AG04450 (cell line): ENCODE measurements at places on chromosomes 7 and 10.

DNA sequence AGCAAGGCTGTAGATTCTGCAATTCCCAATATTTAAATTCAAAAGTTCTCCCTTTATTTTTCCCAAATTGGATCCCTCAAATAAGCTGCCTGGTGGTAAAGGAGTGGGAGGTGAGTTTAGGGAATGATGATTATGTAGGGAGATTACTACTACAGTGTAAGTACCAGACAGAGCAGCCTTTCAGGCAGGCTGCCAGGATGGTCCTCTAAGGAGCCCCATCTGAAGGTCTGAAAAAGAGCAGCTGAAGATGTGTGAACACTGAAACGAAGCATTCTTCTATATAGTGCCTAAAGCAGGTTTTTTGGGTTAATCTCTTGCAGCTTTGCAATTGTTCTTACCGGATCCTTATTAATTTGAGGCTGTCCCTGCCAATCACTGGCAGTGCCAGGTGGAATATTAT lies 84.7 kb downstream of the CREB5 start:
- DNase-seq: no peak

DNA sequence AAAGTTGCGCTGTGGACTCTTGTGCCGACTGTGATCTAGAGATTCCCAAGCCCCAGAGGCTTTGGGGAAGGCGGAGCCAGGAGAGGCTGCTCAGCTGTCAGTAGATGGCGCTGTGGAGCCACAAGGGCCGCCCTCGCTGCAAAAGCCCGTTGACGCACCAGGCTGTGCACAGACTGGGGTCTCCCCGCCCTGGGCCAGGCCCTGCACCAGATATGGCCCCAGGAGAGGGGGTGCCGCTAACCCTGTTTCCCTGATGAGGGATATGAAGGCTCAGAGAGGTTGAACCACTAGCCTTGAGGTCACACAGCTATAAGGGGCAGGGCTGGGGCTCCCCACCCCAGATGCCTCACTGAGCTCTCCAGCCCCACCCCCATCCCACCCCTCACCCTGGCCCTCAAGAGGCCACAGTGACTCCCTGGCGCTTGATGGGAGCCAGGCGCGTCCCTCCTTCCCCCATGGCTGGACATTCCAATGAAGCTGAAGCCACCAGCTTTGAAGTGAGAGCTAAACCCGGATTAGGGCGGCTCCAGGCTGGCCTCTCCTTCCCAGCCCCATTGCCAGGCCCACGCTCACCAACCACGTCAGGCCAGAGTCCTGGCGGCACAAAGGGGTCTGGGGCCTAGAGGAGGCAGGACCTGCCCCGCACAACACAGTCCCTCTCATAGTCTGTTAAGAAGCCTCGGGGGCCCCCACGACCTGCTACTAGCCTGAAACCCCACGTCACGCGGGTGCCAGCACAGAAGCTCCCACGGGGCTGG lies 26.4 kb downstream of the MYL10 start:
- DNase-seq: peak; percentile 26

DNA sequence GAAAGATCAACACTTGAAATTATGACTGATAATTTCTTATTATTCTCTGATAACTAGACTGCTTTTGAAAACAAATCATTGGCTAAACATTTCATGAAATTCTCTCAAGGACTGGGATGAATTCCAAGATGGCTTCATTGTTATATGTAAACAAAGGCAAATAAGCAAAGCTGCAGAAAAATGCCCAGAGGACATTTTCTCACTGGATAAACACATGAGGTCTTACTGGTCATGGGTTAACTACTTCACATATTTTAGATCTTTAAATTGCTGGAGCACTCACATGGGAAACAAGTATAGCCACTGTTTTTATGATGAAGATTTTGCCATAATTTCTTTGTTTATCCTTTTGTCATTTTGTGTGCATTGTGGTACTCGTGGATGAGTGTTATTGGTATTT lies 239.1 kb downstream of the PHF14 start:
- peak; percentile 21 for DNase-seq

GRCh38 chr7:82153776-82154175 lies 289.8 kb downstream of the CACNA2D1 start:
- DNase-seq: no peak

DNA sequence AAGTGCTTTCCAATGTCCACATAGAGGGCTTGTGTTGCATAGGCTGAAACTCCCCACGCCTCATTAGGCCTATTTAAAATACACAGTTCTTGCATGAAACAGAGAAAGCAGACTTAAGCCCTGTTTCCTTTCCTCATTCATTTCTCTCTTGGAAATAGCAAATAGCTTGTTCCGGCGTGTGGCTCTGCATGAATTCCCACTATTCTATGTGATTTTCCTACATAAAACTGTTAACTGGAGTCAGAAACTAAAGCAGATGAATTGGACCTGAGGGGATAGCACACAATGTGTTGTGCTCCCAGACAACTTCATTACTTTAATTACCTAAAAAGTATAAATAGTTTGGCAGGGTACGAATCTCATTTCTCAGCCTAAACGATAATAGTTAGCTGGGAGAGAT lies 981.5 kb downstream of the SORCS1 start:
- DNase-seq: no peak

DNA sequence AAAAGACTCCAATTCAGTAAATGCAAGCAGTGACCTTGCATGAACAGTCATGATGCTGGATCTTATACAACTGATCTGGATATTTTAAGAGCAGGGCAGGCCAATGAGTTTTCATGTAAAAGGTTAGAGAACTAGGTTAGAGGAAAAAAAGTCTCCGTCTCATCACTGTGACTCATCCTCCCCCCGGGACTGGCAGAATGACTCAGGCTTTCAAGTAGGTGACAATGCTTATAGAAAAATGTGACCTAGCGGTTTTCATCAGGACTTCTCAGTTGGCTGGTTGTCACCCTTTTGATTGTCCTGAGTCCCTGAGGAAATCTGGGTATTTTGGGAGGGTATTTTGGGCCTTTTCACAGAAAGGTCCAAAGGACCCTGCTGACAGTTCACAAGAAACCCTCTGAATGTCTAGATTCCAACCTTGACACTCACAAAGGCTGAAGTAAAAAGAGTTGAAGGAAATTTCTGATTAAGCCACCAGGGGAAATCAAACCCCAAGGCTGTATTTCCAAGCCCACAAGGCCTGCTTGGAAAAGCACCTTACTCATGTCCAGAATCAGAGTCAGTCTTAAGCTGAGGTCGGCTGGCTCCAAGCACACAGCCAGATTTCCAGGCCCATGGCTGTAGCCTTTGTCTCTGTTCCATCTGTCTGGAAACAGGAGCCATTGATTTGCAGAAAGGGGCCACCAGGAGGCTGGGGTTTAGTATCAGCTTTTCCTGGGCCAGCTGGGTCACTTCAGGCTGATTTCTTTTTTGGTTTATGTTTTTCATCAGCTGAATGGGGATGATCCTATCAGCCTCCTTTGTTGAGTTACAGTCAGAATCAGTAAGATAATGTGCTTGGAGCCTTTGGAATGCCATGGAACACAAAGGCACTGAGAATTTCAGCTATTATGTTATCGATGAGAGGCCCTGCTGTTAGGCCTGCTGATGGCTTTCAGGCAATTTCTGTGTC lies 226.4 kb upstream of the HABP2 start:
- no peak for DNase-seq

DNA sequence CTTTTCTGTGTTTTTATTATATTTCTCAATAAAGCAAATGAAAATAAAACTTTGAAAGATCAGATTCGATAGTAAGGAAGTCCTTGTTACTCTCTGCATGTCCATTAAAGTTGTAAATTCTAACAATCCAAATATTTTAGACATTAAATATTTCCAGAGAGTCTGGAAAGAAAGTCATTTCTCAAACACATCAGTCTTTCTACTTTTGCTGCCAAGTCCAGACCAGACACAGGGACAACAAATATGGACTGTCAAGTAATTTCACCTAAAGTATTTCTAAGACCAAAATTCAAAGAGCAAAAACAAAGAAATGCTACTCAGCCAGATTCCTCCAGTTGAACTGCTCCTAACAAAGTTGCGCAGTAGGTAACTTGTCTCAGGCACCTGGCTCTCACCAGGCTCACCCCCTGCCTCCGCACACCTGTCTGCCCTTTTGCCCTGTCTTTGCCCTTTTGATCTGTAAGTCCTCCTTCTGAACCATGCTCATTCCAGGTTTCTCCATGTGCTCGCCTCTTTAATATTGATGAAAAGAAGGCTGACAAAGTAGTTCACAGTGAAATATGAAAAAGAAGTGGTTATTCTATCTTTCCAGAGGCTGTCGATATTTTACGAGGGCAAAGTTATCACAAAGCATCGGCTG lies 300.5 kb downstream of the C7orf25 start:
- DNase-seq: no peak

- DNase-seq: no peak
Observed at GRCh38 chr7:108413782-108414492, 42.3 kb downstream of the NRCAM start.

GRCh38 chr10:97564776-97565175 lies 7.8 kb upstream of the ANKRD2 start:
- DNase-seq: no peak

DNA sequence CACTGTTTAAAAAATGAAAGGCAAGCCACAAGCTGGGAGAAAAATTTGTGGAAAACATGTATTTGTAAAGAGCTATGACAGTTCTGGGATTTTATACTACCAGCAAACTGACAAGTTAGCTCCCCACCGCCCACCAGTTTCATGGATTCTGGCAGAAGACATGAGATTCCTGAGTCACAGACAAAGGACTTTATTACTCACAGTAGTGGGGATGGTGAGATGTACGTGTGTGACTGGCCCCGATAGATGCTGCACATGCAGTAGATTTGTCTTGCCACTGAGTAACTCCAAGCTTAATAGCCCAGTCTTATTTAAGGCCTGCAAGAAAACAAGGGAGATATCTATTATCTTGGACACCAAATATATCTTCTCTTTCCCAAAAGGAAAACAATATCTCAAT lies 281.7 kb downstream of the AHR start:
- DNase-seq: peak; percentile 48

GRCh38 chr10:93916257-93917063 lies 22.7 kb downstream of the SLC35G1 start:
- DNase-seq: peak; percentile 8

- DNase-seq: no peak
Observed at GRCh38 chr7:35749556-35749955, 51.3 kb upstream of the SEPTIN7 start.

GRCh38 chr10:54026340-54026739 lies 774.7 kb downstream of the PCDH15 start:
- DNase-seq: no peak

GRCh38 chr7:118764221-118764620 lies 539.7 kb downstream of the ANKRD7 start:
- no peak for DNase-seq

- no peak for DNase-seq
Observed at GRCh38 chr7:35241884-35242283, 12.0 kb downstream of the TBX20 start.

DNA sequence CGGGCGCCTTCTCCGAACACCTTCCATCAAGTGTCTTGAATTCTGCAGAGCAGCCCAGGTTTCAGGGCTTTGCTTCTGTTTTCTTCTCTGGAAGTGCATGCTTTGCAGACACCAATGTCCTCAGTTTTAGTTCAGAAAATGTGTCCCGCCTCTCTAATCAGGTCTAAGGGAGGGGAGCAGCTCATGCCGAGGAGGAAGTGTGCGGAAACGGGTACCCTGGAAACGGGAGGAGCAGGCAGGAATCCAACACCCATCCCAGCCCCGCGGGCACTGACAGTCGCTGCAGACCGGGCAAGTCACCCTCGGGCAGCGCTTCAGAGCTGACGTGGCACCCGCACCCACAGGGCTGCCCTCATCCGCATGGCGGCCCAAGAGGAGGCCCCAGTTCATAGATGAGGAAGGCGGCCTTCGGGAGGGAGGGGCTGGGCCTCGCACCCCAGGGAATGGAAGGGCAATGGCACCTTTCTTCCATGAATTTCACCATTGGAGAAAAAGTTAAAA lies 338.7 kb downstream of the DNAJB6 start:
- no peak for DNase-seq

- DNase-seq: no peak
Observed at GRCh38 chr7:505171-505570, 14.5 kb downstream of the PDGFA start.

- DNase-seq: no peak
Observed at GRCh38 chr7:45923818-45924217, 2.7 kb upstream of the IGFBP3 start.

- no peak for DNase-seq
Observed at GRCh38 chr10:133178357-133179127, 18.5 kb downstream of the KNDC1 start.

DNA sequence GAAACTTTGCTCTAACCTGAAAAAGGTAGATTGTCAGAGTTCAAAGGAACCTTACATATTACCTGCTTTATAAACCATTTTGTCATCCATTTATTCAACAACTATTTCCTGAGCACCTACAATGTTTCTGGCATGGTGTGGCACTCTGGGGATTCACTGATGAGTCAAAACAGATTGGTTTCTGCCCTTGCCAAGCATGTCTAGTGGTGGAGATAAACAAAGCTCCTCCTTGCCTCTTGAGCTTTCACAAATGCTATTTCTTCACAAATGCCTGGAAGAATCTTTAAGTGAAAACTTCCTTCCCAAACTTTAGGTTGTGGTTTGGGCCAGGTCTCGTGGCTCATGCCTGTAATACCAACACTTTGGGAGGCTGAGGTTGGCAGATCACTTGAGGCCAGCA lies 85.1 kb upstream of the RELN start:
- DNase-seq: no peak

GRCh38 chr10:104254493-104255310 lies at the start of gene GSTO1:
TSS of gene GSTO1 (plus strand) at chr10:104254892. CDS start at chr10:104254929, 37 bp downstream.
- peak; percentile 46 for DNase-seq

DNA sequence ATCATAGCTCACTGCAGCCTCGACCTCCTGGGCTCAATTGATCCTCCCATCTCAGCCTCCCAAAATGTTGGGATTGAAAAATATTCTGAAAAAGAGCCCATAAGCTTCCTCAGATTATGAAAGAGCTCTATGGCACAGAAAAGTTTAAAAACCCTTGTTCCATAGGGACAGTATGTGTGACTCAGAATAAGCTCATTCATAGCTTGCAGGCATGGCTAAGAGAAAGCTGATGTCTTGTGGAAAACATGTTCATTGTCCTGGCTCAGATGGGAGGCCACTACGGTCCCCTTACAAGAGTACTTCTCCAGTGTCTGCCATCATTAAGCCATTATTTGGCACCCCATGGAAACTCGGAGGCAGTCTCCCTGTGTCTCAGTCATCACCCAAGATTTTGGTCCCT lies 64.0 kb downstream of the CCDC3 start:
- no peak for DNase-seq

GRCh38 chr10:76944640-76945039 lies 693.0 kb downstream of the KCNMA1 start:
- DNase-seq: no peak

- DNase-seq: no peak
Observed at GRCh38 chr10:11113156-11113555, 95.5 kb downstream of the CELF2 start.

- no peak for DNase-seq
Observed at GRCh38 chr10:17906002-17906401, 45.7 kb upstream of the SLC39A12 start.

DNA sequence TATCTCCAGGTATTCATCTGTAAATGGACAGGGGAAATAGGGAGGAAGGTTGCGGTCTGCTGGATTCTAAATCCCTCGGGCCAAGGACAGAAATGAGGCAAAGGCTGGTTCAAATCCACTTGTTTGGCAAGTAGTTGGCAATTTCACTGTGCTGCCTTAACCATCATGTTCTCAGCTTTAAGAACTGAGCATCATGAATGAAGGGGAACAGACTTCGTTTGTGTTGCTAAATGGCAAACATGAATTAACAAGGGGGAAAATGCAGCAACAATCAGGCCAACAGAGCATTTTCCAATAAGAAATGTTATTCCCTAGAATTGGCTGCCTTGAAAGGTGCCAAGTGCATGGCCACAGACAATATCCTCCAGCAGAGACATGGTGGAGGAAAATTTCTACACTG lies 36.9 kb downstream of the PARD3 start:
- no peak for DNase-seq
